T-helper 1 cell (primary cell): ENCODE measurements at places on chromosomes 4 and X.

DNA sequence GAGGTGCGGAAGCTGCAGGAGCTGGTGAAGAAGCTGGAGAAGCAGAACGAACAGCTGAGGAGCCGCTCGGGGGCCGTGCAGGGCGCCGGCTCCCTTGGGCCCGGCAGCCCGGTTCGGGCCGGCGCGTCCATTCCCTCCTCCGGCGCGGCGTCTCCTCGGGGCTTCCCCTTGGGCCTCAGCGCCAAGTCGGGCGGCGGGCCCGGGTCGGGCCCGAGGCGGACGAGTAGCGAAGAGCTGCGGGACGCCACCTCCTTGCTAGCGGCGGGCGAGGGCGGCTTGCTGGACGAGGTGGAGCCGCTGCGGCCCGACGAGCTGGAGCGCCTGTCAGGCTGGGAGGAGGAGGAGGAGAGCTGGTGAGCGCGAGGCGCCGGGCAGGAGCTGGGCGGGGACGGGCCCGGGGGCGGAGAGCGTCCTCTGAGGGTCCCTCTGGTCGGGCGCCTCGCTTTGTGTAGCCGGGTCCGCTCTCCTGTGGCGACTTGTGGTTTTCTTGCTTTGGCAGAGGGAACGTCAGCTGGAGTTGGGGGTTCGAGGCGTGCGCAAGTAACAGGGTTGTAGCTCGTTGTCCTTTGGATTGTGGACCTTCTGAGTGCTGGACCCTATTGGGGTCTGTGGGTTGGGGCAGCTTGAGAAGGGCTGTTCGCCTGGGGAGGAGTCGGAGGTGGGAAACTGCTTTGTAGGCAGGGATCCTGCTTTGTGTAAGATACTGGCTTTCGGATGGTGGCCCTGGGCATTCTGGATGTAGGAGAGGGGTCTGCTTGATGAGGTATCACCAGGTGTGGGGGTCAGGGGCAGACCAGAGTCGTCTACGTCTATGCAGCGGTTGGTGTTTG is 662 bp downstream of the SLAIN2 start:
- peak; percentile 47 for DNase-seq

- DNase-seq = no peak
These were observed 874.0 kb upstream of the AGA start for GRCh38 chr4:178316211-178316610.

DNA sequence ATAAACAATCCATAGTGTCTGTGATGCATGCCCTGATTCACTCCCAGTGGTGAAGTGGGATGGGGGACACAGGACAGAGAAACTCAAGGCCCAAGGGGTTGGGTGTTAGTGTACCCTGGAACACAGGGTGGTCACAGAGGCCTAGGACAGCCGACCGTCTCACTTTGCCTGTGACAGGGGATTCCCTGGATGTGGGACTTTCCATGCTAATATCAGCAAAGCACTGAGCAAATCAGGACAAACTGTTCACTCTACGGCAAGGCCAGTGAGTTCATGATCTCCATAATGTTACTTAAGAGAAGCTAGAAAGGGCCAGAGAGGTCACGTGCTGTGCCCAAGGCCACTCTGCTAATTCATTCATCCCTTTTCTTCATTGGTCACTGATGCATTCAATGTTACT is 158.7 kb upstream of the RBPJ start:
- DNase-seq = no peak

- no peak for DNase-seq
These were observed 160.4 kb upstream of the MAMLD1 start for GRCh38 chrX:150202641-150203247.

GRCh38 chr4:170248576-170248975 is 158.8 kb upstream of the AADAT start:
- no peak for DNase-seq

DNA sequence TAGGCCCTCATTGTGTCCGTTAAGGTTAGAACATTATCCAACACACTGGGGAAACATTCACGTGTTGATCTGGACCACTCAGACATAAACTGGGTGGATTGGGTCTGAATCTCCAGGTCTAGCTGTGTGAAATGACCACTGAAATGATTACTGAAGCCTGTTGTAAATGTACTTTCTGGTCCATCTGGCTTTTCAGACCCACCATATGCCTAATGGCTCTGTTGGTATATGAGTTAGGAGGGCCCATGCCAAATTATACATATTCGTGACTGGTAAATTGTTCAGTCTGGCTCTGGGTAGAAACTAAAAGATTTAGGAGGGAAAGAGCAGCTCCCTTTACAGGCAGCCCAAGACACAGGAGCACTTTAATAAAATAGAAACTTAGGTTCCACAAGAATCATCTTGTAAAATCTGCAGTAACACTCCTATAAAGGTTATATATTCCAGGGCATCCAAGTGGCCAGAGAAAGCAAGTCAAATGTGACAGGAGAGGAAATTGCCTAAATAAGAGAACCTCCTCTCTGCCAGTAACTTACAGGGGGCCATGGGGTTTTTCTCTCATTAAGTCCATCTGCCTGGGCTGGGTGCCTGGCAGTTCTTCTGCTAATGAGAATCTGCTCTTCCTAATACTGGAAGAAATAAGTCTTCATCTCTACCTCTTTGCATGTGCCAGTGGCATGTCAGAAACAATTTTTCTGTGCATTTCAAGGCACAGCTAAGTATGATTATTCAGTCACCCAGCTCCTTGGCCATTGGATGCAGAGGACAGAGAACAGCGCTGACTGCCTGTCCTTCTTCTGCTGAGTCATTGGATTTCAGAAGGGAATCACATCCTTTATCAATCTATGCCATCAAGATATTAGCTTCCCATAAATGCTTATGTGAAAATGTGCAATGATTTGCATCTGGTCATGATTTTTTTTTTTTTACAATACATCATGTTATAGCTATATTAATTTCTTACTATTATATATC is 112.6 kb downstream of the GLRA2 start:
- no peak for DNase-seq

DNA sequence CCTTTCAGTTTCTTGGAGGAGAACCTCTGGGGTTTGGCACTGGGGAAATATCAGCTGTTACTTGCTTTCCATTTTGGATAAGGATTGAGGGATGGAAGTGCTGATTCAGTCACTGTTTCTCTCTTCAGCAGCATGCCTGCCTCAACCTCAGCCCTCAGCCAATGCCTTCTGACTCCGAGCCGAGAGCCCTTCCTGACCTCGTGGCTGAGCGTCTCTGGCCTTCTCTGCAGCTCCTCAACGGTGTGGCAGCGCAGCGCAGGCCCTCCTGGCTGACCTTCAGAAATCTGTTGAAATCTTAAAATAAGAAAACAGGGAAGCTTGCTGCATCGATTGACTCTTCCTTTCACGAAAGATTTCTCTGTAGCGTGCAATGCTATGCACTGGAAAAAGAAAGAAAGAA is 434.3 kb upstream of the FAT1 start:
- DNase-seq = no peak

- DNase-seq = no peak
These were observed 275.3 kb upstream of the SPOCK3 start for GRCh38 chr4:167509551-167509950.

GRCh38 chr4:25977397-25978170 is 63.6 kb downstream of the SMIM20 start:
- no peak for DNase-seq

- DNase-seq = no peak
These were observed 37.9 kb upstream of the GALNT7 start for GRCh38 chr4:173130687-173131086.

DNA sequence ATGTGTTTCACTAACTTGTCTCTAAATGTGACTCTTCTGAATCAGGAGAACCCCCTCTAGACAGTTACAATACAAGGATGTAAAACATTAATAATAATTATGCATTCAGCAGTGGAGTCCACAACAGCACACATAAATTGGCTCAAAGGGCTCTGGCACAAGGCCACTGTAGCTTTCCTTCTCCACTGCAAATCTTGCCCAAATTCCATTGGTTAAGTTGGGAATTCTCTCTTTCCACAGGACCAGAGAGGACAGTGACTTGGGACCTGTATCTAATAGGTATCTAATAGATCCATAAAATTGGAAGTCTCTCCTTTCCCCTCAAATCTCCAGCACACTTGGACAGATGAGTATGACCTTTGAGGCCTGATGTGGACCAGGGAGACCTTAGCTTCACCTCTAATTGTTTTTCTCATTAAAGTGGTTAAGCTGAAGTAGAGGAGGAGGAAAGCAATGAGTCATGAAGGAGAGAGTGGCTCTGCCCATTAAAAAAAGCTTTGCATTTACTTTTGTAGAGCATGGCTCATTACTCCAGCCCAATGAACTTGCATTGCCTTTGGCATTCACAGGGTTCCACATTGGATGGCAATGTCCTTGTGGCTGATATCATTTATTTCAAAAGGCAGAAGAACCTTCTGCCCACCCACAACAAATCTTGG is 72.3 kb upstream of the SH3RF1 start:
- DNase-seq = no peak

DNA sequence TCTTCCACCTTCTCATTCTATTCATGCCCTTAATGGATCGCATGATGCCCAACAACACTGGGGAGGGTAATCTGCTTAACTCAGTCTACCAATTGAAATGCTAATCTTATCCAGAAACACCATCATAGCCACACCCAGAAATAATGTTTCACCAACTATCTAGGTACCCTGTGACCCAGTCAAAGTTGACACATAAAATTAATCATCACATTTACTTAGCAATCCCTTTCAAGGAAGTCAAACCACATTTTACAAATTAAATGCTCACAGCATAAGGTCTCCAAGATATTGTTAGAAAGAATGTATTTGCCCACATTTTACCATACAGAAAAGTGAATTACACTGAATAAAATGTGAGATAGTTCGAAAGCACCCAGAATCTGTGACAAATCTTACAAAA is 92.5 kb downstream of the PRSS12 start:
- no peak for DNase-seq

GRCh38 chr4:152634110-152634760 is 45.6 kb downstream of the TMEM154 start:
- peak; percentile 24 for DNase-seq

DNA sequence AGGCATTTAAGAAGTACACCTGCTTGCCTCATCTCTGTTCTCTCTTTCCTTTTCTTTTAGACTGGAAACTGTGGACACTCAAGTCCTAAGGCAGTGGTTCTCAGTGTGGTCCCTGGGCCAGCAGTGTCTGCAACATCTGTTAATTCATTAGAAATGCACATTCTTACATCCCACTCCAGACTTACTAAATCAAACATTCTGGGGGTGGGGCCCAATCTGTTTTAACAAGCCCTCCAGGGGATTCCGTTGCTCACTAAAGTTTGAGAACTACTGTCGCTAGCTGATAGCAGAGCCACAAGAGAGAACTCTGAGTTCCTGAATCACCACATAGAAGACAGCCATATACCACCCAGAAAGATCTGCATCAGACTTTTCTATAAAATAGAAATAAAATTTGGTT is 430.6 kb downstream of the BCOR start:
- DNase-seq = no peak

DNA sequence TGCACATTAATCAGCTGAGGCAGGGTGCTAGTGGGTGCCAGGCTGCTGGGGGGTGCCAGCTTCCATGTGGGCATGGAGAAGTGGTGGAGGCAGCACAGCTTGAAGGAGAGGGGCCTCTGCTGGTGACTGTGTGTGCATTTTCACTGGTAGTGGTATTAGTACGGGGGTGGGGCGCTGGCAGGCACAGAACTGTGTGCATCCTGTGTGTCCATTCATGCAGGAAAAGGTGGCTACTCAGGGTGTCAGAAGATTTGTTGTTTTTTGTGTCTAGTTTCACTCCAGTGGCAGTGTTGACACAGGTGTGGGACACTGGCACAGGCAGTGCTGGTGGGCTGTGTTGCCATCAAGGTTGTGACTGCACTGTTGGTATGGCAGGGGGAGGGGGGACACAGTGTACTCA is 1303.6 kb downstream of the FAM133A start:
- DNase-seq = no peak

DNA sequence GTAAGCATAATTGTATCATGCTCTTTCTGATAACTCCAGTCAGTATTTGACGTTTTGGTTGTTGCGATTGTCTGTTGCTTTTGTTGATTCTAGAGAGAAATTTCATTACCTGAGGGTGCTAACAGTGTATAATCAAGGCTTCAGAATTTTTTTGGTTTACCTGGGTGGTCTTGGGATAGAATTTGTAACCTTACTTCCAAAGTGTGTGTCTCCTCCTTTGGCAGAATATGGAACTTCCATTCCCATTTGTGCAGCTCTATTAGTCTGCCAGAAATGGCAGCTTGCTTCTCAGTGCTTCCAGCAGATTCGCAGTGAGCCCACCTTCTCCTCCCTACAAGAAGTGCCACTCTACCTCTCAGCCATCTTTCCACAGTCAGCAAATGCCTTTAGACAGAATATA is 5.3 kb downstream of the COPS4 start:
- DNase-seq = no peak
